ENCODE measurements at places on chromosomes 7 and 10.

DNA sequence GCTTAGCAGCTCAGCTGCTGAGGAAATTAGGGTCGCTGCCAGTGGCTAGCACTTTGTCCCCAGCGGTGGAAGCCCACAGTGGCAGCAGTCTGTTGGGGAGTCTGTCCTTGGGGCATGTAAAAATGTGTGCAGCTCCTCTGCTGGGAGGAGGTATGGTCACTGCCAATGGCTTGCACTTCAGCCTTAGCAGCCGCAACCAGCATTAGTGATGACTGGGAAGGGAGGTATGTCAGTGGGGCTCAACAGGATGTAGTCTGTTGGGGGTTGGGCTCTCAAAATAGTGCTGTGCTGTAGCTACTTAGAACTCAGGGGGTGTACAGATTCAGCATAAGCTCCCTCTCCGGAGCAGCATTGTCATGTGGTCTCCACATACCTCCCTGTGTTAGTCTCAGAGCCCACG lies 189.9 kb downstream of the ZEB1 start:
- DNase-seq = no peak

- no peak for DNase-seq
These were observed 11.0 kb downstream of the PSD start for GRCh38 chr10:102407425-102408130.

- DNase-seq = peak; percentile 31
These were observed 56.3 kb downstream of the NUDCD3 start for GRCh38 chr7:44434201-44434600.

DNA sequence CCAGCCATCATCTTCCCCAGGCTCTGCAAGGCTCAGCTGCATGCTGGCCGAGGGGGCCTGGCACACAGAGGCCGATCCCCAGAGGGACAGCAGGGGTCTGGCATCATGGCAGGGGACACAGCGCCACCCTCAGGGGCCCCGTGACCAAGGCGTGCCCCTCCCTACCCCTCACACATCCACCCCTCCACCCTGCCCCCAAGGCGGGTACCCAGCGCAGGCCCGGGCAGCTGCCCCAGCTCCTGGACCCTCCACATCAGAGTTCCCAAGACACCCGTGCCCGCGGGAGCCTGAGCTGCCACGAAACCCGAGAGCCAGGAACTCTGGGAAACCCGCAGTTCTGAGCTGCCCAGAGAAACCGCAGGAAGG lies 46.5 kb upstream of the TNRC18 start:
- DNase-seq = no peak

DNA sequence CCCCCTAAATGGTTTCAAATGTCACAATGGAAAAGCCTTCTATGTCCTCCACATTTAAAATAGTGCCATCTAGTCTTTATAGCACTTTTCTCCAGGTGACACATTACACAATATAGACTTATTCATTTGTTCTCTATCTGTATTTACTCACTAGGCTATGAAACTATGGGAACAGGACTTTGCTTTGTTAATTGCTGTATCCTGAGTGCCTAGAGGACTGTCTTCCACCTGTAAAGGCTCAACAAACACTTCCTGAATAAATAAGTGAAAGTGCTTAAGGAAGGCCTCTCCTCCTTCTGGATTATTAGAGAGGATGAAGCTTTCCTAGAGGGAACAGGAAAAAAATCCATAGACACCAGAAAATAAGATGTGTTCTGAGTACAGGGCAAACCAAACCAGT lies 397.6 kb upstream of the LRRN3 start:
- no peak for DNase-seq

GRCh38 chr7:117319181-117319580 lies 3.7 kb downstream of the WNT2 start:
- DNase-seq = no peak

- peak; percentile 19 for DNase-seq
These were observed 54.9 kb upstream of the ABCB5 start for GRCh38 chr7:20560325-20561180.

DNA sequence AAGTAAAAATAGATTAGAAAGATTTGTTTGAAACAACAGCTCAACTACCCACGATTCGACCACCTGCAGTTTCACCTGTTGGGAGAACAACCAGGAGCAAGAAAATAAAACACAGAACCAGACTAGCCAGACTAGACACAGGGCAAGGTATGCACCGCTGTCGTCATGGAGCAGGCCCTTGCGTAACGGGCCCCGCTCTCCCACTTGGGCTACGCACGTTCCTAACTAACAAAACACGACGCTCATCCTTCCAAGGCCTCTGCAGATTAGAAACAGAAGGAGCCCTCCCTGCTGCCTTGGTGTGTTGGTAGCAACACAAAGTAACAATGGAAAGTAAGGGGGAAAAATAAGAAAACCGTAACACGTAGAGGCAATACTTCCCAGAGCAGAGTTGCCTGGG lies 45.1 kb upstream of the ELMO1 start:
- no peak for DNase-seq

- no peak for DNase-seq
These were observed 170.5 kb downstream of the C1GALT1 start for GRCh38 chr7:7352845-7353244.

DNA sequence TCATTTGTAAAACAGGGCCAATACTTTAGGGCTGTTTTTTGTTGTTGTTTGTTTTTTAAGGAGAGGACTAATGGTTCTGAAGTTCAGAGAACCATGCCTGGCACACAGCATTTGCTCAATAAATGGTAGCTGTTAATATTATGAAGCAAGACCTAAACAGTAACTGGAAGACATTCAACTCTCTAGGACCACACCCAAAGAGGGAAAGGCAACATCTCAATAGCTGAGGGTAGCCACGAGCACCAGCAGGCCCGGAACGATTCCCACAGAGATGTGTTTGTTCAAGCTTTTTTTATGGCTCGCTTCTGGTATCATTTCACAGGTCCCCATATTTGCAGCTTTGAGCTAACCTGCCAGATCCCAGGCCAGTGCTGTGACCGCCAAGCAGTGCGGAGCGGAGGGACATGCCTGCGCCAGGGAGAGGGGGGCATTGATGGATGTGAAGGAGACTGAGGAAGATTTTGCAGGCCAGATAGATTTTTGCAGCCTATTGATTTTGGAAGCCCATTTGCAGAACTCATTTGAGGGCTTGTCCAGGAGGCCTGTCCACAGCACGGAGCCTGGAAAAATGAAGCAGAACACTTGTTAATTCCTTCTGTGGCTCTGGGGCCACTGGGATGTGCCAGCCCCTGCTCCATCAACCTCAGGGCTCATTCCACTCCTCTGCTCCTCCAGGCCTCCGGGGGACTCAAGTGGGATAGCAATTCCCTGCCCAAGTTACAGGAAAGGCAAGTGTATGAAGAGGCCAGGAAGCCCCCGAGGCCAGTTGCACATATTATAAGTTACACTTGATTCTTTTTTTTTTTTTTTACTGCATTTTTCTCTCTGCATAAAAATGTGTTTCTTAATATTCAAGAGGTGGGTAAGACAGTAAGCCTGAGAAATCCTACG lies 57.3 kb upstream of the FGFR2 start:
- no peak for DNase-seq

DNA sequence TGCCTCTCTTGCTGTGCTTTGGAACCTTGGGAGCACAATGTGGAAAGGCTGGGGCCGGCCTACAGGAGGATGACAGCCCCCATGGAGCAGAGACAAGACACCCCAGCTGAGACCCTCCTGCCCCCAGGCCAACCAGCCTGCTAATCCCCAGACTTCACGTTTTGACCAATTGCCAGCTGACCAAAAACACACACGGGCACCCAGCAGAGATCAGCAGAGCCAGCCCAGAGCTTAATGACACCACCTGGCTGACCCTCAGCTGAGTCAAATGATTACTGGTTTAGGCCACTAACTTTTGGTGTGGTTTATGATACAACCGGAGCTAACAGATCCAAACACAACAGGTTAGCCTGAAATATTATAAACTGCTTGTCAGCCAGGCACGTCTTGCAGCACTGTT lies 111.2 kb upstream of the KIF5B start:
- DNase-seq = no peak

GRCh38 chr7:2966466-2967078 lies 77.1 kb downstream of the CARD11 start:
- no peak for DNase-seq

GRCh38 chr10:32326680-32327363 lies 20.1 kb downstream of the EPC1 start:
- DNase-seq = no peak

- DNase-seq = no peak
These were observed 51.2 kb downstream of the MICU1 start for GRCh38 chr10:72574636-72575035.

DNA sequence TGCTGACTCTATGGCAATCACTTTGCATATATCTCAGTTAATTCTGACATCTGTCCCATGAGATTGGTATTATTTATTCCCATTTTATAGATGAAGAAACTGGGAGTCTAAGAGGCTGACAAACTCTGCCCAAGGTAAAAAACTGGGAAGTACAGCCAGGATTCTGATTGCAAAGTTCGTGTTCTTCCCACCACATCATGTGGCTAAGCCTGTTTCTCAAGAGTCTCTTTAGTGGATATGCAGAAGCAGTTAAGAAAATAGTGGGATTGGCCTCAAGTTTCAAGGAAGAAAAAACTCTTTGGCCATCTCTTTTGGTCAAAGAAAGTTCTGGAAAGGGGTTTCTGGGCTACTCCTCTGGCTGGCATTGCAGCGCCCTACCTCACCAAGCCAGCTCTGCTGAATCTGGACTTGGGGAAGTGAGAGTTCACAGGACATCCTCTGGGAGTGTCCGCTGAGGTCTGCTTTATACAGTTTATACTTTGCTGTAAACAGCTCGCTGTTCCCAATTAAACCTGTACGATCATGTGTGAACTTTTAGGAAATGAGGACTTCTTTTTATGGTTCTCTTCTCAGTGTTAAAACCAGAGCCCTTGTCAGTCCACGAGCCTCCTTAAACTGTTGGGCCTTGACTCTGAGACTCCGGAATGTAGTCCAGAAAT lies 12.2 kb upstream of the BMPR1A start:
- no peak for DNase-seq

DNA sequence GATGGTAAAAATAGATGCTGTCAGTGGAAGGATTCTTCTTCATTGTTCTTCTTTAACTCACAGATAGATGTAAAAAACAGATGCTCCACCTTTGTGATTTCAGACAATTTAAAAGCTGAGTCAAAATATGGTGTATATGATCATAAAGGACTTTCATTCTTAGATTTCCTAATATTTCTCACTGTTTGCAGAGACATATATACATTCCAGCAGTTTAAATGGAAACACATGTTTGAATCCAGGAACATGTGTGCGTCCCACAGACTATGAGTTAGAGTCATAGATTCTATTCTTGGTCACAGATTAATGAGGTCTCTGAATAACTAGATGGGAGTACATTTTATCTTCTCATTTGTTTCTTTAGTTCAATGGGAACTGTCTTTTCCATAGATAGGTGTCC lies 109.6 kb downstream of the BICC1 start:
- no peak for DNase-seq

GRCh38 chr10:23529625-23530024 lies 90.8 kb downstream of the OTUD1 start:
- DNase-seq = no peak

DNA sequence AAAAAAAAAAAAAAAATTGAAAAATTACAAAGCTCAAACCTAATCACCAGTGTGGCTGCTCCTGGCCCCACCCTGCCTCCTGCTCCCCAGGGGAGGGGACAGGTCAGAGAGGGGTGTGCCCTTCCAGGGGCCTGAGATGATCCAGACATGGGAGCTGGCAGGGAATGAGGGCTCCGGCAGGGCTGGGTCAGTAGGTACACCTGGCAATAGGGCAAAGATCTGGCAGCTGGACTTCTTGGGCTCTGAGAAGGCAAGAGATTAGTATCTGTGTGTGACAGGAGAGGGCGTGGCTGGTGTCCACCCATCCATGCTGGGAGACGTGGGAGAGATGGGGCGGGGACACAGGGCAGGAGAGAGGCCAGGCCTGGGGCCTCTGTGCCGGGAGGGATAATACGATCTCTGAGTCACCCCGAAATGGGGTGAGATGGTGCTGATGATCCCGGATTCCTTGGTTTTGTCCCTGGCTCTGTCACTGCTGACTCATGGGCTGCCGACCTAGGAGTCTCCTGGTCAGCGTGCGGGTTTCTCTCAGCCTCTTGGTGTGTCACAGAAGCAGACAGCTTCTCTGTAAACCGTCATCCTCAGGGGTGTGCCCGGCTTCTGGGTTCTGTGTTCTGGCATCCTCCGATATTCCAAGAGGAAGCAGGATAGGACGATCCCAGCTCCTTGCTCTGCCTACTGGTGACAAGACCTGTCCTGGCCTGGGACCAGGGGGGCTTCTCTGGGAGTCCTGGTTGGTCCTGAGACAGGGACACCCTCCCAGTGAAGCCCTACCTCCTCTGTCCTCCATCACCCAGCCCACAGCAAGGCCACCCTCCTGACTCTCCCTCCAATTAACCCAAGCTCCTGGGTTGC lies 8.2 kb upstream of the CLDN4 start:
- no peak for DNase-seq

- DNase-seq = no peak
These were observed 122.2 kb downstream of the PDE1C start for GRCh38 chr7:31948029-31948428.

GRCh38 chr7:157660971-157661610 lies 324.3 kb downstream of the DNAJB6 start:
- DNase-seq = no peak

- DNase-seq = no peak
These were observed 66.1 kb downstream of the MCMBP start for GRCh38 chr10:119806334-119807130.

DNA sequence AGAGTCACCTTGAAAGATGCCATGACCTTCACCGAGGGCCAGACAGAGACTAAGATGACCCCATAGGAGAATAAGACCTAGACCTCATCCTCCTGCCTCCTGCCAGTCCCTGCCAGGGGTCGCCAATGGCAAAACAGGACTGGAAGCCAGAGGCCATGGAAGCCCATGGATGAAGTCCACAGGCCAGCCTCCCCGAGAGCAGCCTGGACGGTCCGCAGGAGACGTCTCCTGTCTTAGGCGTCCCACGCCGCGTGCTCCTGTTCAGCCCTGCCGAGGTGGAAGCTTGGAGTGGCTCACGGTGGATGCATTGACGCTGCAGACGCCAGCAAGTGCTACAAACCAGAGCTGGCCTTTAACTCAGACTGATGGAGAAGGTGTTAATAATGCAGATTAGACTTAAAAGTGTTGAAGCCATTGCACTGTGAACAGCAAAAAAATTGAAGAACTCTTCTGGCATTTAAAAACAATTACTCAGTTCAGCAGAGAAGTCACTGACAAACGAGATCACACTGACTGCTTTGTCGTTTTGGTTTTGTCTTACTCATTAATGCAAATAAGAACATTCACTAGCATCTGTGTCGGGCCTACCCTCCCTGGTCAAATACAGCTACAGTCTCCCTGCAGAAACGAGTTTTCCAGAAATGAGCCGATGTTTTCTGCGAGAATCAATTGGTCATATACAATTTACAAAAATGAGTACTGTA lies 38.1 kb upstream of the FAM20C start:
- peak; percentile 28 for DNase-seq

DNA sequence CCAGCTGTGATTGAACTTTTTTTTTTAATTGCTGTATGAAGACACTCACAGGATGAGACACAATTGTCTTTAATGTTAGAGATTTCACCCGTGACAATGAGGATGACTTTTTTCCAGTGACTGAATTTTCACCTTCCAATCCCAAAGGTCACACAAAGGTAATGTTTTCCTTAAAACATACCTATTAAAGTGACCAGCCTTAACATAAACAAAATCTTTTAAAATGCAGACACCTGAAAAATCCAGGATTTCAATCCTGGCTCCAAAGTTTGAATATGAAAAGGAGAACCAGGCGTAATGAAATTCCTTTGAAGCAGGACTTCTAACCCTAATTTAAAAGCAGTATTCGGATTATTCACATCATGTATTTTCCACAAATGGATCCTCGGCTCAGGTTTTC lies 647.7 kb downstream of the GATA3 start:
- no peak for DNase-seq

Measured in left ventricle myocardium superior (tissue), 1 donor.